ENCODE measurements at places on chromosomes 2 and 18.

- DNase-seq: no peak
Measured at GRCh38 chr2:223114170-223114569, 62.2 kb downstream of the KCNE4 start.

DNA sequence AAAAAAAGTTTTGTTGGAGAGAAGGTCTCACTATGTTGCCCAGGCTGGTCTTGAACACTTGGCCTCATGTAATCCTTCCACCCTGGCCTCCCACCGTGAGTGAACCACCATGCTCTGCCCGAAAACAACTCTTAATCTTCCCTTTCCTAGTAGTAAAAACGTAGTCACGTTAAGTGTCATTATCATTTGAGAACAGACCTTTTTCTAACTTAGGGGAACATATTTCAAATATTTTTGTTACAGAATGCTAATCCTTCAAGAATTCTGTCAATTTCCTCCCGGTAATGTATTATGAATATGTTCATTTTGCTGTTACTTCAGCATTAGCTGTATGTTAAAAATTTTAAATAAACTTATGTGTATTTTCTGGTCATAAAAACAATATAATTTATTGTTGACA is 49.7 kb downstream of the MTA3 start:
- no peak for DNase-seq

GRCh38 chr2:212677466-212677865 is 138.9 kb upstream of the ERBB4 start:
- DNase-seq: no peak

DNA sequence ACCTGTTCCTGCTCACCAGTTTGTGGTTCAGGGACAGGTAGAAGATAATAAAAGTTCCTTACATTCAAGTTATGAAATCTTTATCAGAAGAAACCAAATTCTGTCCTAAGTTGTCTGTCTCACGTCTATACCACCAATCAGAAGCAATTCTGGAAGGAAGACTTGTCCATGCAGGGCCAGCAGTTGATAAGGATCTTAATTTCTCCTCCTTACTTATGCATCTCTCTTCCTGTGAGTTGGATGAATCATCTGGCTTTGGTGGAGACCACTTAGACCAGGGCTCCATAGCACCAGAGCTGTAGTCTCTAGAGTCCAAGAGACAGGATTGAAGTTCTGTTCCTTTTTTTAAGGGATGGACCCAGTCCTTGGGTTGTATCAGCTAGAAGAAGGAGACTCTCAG is 106.5 kb downstream of the APOB start:
- no peak for DNase-seq

DNA sequence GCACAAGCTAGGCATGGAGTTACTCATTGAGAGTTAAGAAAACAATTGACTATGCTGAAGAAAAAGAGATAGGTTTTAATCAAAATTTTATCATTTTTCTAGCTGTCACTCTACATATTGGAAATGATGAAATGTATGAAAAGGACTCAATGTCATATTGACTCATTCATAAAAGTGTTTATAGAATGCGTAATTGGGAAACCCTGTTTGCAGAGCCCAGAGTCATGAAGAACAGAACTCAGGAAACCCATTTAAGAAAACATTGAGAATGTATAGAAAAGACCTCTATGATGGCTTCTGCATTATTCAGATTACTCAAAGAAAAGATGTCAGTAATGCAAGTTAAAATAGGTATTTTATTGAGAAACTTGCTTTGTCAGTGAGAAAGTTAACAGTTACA is 36.4 kb downstream of the SCRN3 start:
- DNase-seq: no peak

- no peak for DNase-seq
Measured at GRCh38 chr18:26719896-26720295, 145.6 kb downstream of the AQP4 start.

DNA sequence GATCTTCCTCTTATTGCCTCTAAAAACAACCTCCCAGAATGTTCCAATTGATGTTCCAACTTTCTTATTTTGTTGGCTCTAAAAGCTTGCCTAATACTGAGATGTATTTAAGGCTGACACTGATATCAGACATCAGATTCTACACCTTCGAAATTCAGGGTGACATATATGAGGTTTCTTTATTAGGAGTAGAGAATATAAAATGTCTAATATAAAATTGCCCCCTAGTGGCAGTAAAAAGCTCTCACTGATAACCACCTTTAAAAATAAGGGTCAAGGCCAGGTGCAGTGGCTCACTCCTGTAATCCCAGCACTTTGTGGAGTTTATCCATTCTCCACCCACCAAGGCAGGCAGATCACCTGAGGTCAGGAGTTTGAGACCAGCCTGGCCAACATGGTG is 789.7 kb upstream of the SLC39A10 start:
- no peak for DNase-seq

- DNase-seq: no peak
Measured at GRCh38 chr2:118225666-118226065, 137.4 kb downstream of the INSIG2 start.

- no peak for DNase-seq
Measured at GRCh38 chr18:75828379-75828778, 400.9 kb upstream of the SMIM21 start.

DNA sequence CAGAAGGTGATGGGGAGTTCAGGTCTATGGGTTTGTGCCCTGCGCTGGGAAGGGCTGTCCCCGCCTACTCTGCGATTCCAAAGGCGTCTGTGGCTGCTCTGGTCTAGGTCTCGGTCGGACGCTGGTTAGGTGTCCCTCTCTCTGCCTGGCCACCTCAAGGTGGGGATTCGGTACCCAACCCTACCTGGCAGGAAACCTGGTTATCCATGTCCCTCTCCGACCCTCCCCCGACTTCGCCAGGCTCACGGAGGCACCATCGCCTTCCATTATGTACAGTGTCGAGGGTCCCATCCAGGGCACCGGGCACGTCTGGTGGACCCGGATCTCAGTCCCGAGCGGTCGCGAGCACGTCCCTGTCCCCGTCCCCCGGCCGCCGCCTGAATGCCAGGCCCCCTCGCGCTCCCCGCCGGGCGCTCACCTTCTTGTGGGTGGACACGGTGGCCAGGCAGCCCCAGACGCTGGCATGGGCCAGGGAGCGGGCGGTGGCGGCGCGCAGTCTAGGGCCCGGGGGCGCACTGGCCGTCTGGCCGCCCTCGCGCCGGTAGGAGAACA is 628 bp downstream of the CREG2 start:
- DNase-seq: no peak

DNA sequence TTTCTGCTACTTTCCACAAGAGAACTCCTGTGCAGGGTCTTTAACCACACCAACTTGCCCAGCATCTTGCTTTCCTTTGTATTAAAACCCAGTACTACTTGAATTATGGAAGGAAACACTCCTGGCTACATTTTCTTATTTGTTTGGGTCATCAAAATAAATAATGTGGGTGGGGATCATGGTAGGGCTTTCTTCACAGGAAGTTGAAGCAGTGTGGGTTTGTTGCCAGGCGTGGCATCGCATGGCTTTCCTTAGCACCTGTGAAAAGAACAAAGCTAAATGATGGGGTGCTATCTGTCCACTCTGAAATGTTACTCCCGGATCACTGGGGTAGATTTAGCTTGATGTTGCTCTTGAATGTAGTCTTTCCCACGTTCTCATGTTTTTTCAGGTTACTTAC is 18.7 kb downstream of the ARHGAP25 start:
- DNase-seq: no peak

DNA sequence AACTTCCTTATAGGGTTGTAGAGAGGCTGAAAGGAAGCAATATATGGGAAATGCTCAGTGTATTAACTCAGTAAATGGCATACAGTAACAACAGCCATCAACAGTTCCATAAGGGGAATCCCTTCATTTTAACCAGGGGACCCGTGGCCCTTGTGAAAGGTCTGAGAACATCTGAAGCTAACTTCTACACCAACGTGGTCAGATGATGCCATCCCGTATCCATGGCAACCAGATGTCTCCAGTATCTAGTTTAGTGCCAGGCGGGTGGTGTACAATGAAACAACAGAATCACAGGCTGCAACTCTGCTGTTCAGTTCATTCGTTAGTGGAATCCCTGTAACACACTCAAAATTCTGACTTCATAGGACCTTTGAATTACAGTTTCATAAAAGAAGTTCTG is 162.3 kb downstream of the TGIF1 start:
- DNase-seq: no peak

- no peak for DNase-seq
Measured at GRCh38 chr18:37586656-37587225, 21.1 kb upstream of the CELF4 start.

- no peak for DNase-seq
Measured at GRCh38 chr18:79945118-79946042, 6.1 kb downstream of the SLC66A2 start.

- no peak for DNase-seq
Measured at GRCh38 chr18:1026930-1027329, 122.3 kb downstream of the ADCYAP1 start.

DNA sequence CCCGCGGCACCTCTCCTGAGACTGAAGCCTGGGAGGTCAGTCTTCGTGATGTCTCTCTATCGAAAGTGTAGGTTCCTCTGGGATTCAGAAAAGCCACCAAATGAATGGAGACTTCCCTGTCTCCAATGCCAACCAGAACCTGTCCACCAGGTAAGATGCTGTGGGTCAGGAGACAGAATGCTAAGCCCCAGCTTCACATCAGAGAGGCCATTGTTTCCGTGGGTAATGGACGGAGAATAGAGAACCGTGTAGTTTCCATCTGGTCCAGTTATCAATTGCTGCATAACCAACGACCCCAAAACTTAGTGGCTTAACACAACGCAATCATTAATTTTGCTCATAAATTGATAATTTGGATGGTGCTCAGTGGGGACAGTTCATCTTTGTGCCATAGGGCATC is 93.5 kb downstream of the DDX1 start:
- DNase-seq: no peak

DNA sequence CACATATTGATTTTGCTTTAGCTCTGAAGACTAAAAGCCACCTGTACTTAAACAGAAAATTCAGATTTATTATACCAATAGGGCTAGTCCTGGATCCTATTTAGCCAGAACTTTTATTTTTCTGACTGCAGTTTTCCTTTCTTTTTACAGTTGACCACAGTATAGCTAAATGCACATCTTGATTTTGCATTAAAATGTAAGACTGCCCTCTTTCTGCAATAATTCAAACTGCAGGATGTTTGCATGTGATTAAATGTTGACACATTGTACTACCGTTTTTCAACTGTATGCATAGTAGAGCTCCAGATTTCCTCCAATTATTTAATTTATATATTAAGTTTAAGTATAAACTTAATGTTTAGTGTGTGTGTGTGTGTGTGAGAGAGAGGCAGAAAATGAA is 1262.9 kb downstream of the SUCLG1 start:
- no peak for DNase-seq

DNA sequence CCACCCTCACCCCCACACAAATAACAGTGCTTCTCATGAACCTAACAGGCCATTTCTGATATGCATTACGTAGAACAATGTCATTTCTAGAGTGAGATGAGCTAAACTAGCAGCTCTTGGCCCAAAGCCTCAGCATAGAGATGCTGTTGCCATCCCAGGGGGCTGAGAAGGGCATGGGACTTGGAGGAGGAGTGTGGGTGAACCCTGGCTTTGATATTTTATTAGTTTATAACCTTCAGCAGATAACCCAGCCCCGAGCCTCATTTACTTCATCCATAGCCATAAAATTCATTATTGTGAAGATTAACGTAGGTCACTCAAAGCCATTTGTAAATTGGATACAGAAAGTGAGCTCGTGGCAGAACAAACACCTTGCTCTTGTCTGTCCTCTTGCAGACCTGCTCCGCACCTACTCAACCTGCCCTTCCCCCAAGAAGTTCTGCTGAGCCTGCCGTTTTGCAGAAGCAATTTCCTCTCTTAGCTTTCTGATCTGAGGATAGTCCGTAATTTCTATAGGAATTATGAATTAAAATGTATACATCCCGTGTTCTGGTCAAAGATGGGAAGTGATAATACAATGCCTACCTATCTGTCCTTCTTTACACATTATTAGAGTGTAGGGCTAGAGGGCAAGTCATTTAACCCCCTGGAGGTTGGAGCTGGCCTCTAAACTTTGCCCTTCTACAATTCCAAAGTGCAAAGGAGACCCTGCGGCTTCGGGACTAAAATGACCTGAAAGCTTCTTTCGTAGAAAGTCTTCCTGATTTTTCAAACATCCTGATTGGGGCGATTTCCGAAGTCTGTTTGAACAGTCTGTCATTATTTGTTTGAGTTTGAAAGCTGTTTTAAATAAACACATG is 187.4 kb downstream of the BCL2 start:
- no peak for DNase-seq

- no peak for DNase-seq
Measured at GRCh38 chr18:34738175-34738894, 28.2 kb downstream of the DTNA start.

All from CD4-positive, alpha-beta memory T cell (primary cell).